Stimulated activated CD8-positive, alpha-beta memory T cell treated with anti-CD3 and anti-CD28 coated beads, Interleukin-7, amount 100 ng/mL, for 4 hours (primary cell): ENCODE measurements at places on chromosomes 7 and 10.

GRCh38 chr7:53518319-53518718, 482.9 kb downstream of the POM121L12 start:
- DNase-seq: no peak

DNA sequence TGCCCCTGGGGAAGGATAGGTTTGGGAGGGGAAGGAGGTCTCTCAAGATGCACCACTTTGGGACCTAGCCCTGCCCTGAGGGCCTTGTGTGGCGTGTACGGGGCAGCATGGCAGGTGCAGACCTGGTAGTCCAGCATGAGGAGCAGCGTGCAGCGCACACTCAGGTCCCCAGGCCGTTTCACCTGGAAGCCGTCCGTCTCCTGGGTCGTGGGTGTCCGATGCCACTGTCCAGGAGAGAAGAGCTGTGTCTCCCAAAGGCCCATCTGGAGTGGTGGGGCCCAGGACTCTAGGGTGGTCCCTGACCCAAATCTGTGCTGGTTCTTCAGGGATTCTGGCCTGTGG, 6.8 kb downstream of the SMARCD3 start:
- no peak for DNase-seq

GRCh38 chr10:122373721-122374120, 787 bp upstream of the PLEKHA1 start:
- no peak for DNase-seq

DNA sequence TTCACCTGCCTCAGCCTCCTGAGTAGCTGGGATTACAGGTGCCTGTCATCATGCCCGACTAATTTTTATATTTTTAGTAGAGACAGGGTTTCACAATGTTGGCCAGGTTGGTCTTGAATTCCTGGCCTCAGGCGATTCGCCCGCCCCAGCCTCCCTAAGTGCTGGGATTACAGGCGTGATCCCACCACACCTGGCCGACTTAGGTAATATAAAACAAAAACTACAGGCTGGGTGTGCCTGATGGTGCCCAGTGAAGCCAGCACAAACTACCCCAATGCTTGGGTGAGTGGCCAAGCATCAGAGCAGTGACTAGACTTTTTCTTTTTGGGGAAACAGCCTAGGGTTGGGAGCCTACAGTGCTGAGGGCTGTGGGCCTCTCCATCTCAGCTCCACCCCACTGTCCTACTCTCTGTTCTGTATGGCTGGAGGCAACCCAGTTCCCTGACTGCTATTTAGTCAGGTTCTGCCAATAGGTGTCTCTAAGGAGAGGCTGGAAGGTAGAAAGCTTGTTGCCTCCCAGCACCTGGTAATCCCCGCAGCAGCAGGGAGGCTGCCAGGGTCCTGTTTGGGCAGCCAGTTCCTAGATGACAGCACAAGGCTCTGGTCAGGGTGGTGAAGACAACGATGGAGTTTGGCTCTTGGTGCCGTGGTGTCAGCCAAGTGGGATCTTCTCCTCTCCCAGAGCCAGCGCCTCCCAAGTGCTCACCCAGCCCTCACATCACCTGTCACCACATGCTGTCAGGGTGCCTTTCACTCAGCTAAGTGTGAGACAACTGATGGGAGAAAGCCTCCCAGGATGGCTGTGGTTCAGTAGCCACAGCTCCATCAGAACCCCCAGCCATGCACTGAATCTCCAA, 10.4 kb upstream of the NACAD start:
- no peak for DNase-seq

- DNase-seq: no peak
Observed at GRCh38 chr7:142434666-142435167, 176.9 kb upstream of the PRSS58 start.

DNA sequence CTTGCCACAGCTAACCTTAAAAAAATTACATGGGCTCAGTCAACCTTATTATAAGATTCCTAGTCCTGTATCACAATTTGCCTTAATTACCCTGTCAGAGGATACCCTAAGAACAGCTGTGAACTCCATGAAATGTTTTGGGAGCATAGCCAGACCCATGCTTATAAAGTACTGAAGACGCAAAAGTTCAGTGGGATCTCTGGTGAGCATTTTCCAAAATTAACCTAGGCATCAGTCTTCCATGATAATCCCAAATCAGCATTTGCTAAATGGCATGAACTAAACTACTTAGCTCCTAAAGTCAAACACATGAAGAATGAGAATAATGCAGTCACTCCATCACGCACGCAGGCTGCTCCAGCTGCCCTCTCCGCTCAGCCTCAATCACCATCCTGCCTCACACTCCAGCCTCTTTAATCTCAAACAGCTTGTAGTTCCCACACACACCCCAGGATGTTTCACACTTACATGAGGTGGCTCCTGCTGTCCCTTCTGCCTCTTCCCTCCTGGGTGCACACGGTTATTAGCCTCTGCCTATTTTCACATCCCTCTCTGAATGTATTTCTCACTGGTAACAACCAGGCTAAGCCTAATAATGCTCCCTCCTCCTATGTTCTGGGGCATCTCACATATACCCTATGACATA, 15.3 kb downstream of the IGF2BP3 start:
- no peak for DNase-seq

- DNase-seq: no peak
Observed at GRCh38 chr7:4017081-4017480, 665.0 kb upstream of the FOXK1 start.

DNA sequence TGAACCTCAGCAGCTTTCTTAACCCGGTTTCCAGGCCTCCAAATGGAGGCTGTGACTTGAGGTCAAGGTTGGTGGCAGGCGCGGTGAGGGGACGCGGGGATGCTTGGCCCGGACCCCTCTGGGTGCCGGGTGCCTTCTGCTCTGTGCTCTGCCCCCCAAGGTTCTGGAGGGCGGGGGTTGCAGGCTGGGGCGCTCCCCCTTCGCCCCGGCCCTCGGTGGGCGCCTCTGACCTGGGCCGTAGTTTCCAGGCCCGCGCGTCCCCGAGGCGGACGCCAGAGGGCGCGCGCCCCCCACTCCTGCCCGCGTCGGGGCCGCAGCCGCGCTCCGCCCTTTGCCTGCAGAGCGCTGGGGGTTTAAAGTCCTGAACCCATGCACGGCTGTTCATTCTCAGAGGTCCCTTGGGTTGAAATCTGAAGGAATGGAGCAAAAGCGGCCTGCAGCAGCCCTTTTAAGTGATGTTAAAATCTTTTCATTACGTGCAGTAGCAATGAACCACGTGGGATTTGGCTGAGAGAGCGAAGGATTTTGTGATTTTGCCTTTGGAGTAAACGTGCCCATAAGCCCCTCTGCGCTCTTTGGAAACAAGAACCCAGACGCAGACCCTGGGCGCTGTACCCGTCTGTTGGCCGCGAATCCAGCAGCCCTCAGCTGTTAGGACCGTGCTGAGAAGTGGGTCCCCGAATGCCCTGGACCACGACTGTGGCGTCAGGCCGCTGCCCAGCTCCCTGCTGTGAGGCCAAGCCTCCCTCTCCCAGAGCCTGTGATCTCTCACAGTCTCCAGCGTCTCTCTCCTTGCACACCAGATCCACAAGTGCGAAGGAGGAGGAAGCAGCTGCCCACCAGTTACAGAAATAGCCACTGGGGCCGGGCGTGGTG, 135.0 kb downstream of the ACTR3B start:
- DNase-seq: no peak
